Astrocyte (in vitro differentiated cells and primary cell): ENCODE measurements at places on chromosomes 4 and X. TPM values are rescaled to one million over a fixed set of nuclear protein-coding genes. Genes with fewer than 3 reads are reported as not detected.

- no peaks in the 10 kb centered on the region for H3K36me3 ChIP-seq
- no peaks in the 10 kb centered on the region for H3K4me1 ChIP-seq
- DNase-seq: no peak
- H3K27ac ChIP-seq: no peak overlapping the region
- H3K4me3 ChIP-seq: no peak overlapping the region
These were observed 1018.4 kb upstream of the INTU start for GRCh38 chr4:126614356-126614855.

DNA sequence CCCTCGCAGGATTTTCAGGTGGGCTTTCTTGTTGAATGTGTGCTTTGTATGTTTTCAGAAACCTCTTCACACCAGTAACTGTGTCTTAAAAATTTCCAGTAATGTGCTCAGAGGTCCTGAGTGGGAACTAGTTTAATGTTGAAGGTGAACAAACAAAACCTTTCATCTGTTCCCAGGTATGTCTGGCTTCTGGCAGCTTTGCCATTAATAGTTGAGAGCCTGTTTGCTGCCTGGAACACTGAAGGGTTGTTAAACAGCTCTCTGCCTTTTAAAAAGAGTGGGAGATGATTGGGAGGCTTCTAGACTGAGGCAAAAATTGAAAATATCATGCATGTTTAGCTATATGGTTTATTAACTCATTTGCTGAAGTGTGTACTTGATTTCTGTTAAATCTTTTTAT, 161.2 kb upstream of the AGTR2 start:
- no peak overlapping the region for H3K27ac ChIP-seq
- no peak for DNase-seq
- no peaks in the 10 kb centered on the region for H3K27me3 ChIP-seq
- H3K36me3 ChIP-seq: no peaks in the 10 kb centered on the region
- no peaks in the 10 kb centered on the region for H3K4me1 ChIP-seq

DNA sequence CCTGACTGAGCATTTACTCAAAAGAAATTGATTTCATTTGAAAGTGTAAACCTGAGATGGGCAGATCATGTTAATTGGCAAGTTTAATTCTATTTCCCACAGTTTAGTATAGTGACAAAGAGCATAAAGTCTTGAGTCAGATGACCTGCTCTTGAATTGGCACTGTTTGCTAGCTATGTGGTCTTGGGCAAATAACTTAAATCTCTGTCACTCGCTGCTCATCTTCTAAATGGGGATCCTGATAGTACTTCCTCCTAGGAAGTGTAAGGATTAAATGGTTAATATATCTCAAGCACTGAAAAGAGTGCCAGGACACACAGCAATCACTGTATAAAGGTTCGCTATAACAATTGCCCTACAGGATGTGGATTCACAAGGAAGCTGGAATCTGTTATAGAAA, 242.8 kb upstream of the JADE1 start:
- no peaks in the 10 kb centered on the region for H3K27me3 ChIP-seq
- H3K27ac ChIP-seq: peak overlapping the region; percentile 4
- no peak overlapping the region for H3K4me3 ChIP-seq
- H3K4me1 ChIP-seq: peaks cover 33% of the 10 kb centered on the region

DNA sequence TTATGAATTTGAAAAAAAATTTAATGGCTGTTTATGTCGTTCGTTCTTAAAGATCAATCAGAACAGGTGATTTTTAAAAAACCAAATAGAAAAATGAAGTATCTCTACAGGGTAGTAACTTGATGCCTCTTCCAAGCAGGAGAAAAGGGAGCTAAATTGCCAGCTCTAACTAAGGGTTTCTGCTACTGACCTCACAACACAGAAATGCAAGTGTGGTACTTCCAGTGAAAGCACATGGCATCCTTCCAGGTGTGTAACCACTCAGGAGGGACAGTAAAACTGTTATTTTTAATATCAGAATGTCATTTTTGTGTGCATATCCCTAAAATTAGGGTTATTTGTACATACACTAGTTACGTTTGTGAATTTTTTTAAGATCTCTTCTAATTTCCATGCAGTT, 116.8 kb upstream of the ZCCHC13 start:
- H3K4me3 ChIP-seq: no peak overlapping the region
- no peaks in the 10 kb centered on the region for H3K36me3 ChIP-seq
- H3K27me3 ChIP-seq: no peaks in the 10 kb centered on the region
- DNase-seq: peak; percentile 43
- no peak overlapping the region for H3K27ac ChIP-seq

DNA sequence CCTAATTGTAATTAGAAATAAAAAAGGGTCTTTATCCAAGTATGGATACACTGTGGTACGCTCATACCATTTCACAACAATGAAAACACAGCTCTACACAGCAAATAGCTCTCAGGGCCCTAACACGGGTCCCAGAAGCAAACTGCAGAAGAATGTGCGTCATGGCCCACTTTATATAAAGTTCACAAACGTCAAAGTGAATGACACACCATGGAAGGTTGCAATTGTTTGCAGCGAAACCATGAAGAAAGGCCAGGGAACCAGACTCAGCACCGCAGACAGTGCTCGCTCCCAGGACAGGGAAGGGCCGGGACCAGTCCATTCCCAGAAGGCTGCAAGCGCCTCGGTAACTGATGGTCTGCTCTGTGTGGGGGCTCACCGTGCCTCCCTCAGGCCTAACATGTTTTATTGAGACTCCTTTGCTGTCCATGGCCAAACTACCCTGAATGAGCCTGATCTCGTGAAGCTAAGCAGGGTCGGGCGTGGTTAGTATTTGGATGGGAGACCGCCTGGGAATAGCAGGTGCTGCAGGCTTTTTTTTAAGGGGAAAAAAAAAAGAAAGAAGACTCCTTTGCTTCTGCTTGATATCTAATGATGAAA, 47.8 kb downstream of the ACOX3 start:
- no peaks in the 10 kb centered on the region for H3K27me3 ChIP-seq
- peak overlapping the region; percentile 17 for H3K27ac ChIP-seq
- no peak overlapping the region for H3K4me3 ChIP-seq
- H3K36me3 ChIP-seq: no peaks in the 10 kb centered on the region

DNA sequence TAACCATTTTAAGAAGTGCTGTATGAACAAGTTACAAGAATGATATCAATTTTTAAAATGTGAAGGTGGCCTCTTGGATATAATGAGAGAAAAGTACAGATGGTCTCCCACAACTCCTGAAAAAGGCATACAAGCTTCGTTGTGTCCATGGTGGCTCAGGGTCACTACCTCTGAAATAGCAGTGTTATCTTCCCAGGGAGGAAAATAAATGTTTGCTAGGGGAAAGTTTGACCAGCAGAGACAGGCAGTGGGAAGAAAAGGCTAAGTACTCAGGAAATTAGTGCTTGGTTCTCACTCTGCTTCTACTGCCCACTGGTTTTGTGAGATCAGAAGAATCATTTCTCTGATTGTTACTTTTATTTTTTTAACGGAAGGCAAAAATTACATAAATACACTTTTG, 39.4 kb downstream of the PPP1R2C start:
- no peaks in the 10 kb centered on the region for H3K4me1 ChIP-seq
- H3K4me3 ChIP-seq: no peak overlapping the region
- H3K27ac ChIP-seq: no peak overlapping the region
- no peaks in the 10 kb centered on the region for H3K36me3 ChIP-seq

Gene ESX1
- total RNA-seq: 0.48 and 0.84 TPM in 2 replicates

Gene PRKG2
- 0.23 and 0.29 TPM in 2 replicates for total RNA-seq

Gene RBMX
- 120 and 133 TPM in 2 replicates for total RNA-seq

Gene F11
- total RNA-seq: not detected in 2 replicates

GRCh38 chrX:39157796-39158195, 356.5 kb downstream of the MID1IP1 start:
- H3K4me3 ChIP-seq: no peak overlapping the region
- peaks cover 16% of the 10 kb centered on the region for H3K4me1 ChIP-seq
- peaks cover 7% of the 10 kb centered on the region for H3K27me3 ChIP-seq
- peak; percentile 37 for DNase-seq

- no peak overlapping the region for H3K27ac ChIP-seq
- H3K27me3 ChIP-seq: peaks cover 15% of the 10 kb centered on the region
- DNase-seq: no peak
- no peak overlapping the region for H3K4me3 ChIP-seq
- H3K36me3 ChIP-seq: no peaks in the 10 kb centered on the region
These were observed 19.5 kb upstream of the PACRGL start for GRCh38 chr4:20680736-20681135.

Gene DTHD1
- total RNA-seq: not detected in 2 replicates

GRCh38 chr4:2009651-2010233, 968 bp upstream of the NELFA start:
- H3K27ac ChIP-seq: no peak overlapping the region
- peaks cover 7% of the 10 kb centered on the region for H3K4me1 ChIP-seq
- peak overlapping the region; percentile 87 for H3K4me3 ChIP-seq
- DNase-seq: peak; percentile 25
- H3K27me3 ChIP-seq: no peaks in the 10 kb centered on the region

- no peak overlapping the region for H3K27ac ChIP-seq
- no peak overlapping the region for H3K4me3 ChIP-seq
- no peaks in the 10 kb centered on the region for H3K27me3 ChIP-seq
These were observed 94.2 kb downstream of the CXCL13 start for GRCh38 chr4:77699731-77700210.

GRCh38 chr4:10196191-10196590, 79.6 kb upstream of the WDR1 start:
- DNase-seq: no peak
- H3K36me3 ChIP-seq: no peaks in the 10 kb centered on the region
- H3K4me1 ChIP-seq: no peaks in the 10 kb centered on the region

- peak overlapping the region; percentile 28 for H3K4me3 ChIP-seq
- H3K27me3 ChIP-seq: peaks cover 38% of the 10 kb centered on the region
- H3K4me1 ChIP-seq: no peaks in the 10 kb centered on the region
- H3K27ac ChIP-seq: no peak overlapping the region
These were observed 1.7 kb downstream of the PPP2R2C start for GRCh38 chr4:6470502-6471306.
